ENCODE measurements at places on chromosomes 2 and 18.

DNA sequence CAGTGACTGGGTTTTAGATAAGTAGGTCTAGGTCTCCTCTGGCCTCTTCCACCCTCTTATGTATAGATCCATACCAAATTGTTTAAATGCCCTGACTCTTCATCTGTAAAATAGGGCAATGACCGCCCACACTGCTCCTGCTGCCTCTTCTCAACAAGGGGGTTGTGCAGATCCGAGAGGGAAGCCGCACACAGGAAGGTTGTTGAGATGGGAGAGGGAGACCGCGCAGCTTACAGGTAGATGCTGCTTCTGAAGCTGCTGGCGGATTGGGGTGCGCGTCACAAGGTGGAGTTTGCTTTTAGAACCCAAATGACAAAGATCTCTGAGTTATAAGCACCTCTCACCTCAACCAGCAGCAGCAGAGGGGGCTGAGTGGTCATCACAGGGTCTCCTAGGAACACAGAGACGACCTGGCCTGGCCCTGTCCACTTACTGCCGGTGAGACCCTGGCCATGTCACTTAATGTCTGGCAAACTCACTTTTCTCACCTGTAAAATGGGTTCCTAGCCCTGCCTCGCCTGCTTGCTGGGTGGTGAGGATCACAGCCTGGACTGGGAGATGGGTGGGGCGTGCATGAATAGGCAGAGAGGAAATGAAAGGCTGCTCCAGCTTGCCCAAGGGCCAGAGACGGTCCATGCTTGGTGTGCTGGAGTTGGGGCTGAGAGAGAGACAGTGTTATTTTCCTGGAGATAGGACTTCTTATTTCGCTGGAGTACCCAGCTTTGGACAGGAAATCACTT lies 251.3 kb downstream of the EIPR1 start:
- no peak for DNase-seq

DNA sequence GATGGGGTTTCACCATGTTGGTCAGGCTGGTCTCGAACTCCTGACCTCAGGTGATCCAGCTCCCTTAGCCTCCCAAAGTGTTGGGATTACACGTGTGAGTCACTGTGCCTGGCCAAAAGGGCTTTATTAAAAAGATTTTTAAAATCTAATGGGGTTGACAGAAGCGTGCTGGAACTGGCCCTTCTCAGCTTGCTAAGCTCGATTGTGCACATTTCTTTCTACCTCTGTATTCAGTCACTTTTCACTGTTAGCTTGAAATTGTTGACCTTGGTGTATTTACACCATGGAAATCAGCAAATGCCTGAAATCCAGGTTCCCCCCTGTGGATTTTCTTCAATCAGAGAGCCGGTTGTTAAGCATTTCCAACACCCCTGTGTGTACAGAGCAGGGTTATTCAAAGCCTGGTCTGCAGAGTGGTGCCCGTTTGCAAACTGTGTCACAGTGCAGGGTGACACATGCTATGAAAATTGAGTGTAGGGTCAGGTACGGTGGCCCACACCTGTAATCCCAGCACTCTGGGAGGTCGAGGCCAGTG lies 140.2 kb downstream of the TGIF1 start:
- no peak for DNase-seq

- no peak for DNase-seq
Observed at GRCh38 chr2:222771832-222772231, 89.0 kb upstream of the ACSL3 start.

GRCh38 chr2:237091779-237092436 lies 6.2 kb downstream of the COPS8 start:
- DNase-seq, result no peak

DNA sequence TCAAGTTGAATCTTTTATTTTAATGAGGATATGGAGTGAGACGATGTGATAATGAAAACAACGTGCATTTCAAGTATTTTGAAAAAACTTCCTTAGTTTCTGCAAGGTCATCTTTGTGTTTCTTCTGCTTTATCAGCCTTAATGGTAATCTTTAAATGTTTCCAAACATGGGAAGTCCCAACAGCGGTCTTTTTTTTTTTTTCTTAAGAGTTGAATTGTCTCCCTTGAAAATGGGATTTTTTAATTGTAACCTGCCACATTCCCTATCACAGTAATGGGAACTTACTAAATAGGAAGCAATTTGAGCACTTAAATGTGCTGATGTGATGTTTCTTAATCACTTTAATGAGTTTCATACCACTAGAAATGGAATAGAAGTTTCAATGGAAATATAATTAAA lies 45.8 kb downstream of the ATIC start:
- no peak for DNase-seq

DNA sequence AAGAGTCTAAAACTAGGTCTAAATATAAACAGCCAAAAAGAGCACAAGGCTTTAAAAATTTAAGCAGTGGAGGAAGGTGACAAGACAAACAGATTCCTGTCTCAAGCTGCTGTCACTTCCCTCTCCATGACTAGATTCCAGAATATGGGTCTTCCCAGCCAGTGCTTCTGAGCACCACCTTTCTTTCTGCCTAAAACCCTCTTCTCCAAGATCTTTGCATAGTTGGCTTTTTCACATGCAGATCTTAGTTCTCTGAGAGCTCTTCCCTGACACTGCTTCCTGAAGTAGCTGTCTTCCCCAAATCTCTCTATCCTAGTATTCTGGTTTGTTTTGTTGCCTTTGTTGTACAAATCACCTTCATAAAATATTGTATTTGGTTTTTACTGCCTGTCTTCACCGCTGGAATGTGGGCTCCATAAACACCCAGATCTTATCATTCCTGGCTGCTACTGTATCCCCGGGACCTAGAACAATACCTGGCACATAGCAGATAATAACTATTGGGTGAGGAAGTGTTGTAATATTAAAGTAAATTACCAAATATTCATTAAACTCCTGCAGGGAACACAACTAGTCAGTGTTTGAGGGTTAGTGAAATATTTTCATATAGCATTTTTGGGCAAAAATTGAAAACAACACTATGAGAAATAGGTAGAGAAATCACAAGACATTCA lies 150.2 kb downstream of the CCDC85A start:
- no peak for DNase-seq

- DNase-seq, result no peak
Observed at GRCh38 chr2:98445177-98445682, 572 bp downstream of the INPP4A start.

DNA sequence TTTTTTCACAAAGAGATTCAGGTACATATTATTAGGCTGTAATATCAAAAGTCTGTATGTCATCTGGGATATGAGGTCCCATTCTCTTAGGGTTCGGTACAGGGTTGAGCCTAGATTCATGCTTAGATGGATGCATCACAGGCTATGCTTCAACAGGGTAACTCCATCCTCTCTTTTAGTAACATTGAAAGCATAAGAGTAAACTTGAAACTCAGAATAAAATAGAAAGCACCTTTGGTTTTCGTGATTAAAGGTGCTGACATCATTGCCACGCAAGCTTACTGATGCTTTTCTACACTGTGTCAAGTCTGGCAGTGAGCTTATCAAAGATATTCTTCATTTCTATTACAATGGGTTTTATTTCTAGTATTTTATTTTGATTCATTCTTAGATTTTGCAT lies 419.1 kb upstream of the DSEL start:
- DNase-seq, result no peak

GRCh38 chr2:237383991-237384671 lies 29.8 kb downstream of the COL6A3 start:
- no peak for DNase-seq

DNA sequence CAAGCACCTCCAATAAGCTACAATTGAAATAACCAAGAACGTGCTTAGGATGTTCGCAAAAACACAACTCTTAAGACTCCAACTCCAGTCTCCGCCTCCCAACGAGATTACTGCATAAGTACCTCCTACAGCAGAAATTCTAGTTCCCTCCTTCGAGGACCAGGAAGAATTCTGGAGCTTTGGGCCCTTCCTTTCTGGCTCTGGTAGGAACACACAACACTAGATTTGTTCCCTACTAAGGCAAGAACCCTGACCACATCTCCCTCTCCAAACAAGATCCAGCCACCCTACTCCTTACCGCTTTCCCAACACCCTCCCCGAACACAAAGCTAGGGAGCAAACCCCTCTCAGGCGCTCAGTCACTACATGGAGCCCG lies 721 bp downstream of the ADAM17 start:
- peak; percentile 25 for DNase-seq

DNA sequence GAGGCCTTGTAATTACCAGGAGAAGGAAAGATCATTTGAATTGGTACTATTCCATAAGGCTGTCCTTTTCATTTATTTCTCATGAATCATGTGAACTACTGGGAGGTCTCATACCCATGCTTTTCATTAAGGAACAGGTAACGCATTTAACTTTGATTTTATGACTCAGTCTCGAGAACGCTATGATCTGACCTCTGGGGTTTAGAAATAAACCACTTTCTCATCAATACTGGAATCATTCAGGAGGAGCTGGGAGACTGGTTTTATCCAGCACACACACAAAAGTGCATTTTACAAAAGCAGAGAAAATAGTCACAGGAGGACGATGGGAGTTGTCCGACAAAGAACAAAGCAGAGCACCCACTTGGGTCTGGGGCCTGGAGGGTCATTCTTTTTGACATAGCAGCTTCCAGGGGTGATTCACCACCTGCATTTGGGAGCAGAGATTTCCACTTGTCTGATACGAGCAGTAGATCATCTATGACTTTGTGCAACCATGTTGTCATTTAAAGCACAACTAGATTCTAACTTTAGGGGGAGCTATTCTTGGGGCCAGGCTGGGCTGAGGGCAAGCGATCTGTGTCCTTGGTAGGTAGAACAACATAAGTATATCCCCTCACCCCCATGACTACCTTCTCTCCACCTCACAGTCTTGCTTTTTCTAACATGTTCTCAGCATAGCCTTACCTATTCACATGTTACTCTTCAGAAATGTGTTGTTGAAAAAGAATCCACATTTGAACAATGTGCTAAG lies 95.9 kb upstream of the SCG2 start:
- DNase-seq, result no peak

DNA sequence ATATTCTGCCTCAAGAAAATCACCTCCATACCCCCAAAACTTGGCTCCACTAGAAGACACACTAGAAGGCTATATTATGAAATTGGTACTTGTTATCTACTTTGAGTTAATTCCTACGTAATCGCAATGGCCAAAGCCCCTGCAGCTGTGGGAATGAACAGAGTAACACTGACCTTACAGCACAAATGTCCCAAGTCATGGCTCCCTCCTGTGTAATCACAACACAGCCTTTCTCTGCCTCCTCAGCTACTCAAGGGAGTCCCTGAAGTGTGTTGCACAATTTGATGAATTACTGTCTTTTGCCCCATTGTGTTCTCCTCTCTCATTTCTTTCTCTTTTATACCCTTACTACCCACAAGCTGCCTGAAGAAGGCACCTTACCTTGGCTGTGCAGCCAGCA lies 375.2 kb downstream of the ARHGAP15 start:
- DNase-seq, result no peak

DNA sequence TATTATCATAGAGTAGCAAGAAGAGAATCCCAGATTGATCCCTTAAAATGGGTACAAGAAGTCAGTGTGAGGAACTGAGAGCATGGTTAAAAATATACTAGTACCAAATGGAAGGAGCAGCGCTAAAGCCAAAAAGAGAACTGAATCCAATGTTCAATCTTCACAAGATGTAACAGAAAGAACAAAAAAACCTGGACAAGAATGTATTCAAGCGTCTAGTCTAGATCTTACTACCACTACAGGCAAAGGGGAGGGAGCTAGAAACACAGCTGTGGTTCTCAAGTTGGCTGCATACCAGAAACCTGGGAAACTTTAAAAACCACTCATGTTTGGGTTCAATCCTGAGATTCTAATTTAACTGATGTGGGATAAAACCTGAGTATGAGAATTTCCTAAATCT lies 57.5 kb downstream of the PIAS2 start:
- DNase-seq, result no peak

- DNase-seq, result no peak
Observed at GRCh38 chr2:143455317-143455716, 326.1 kb downstream of the ARHGAP15 start.

GRCh38 chr2:55330541-55331297 lies 61.7 kb upstream of the MTIF2 start:
- DNase-seq, result no peak

DNA sequence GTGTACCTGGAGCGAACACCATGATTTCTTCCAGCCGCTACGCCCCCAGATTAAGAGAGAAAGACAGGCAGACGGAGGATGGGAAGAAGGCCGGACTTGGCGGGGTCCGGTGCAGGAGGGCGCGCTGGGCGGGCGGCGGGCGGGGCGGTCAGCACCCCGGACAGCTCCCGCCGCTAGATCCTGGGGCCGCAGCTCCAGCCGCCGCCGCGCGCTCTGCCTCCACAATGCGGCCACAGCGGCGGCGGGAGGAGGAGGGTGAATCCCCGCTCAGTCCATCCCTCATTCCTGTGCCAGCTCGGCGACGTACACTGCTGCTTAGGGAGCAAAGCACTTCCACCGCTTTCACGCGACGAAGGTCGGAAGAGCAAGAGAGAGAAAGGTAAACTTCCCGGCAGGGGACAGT lies at the start of gene AKAIN1:
Gene AKAIN1, minus strand, starts transcription at position 226 of the 403 bp plus-strand sequence. Its CDS starts 204 bp downstream, at position 22.
- no peak for DNase-seq

- DNase-seq, result no peak
Observed at GRCh38 chr18:6444466-6445228, 29.9 kb upstream of the L3MBTL4 start.

GRCh38 chr2:24385366-24385765 lies 25.0 kb upstream of the ITSN2 start:
- no peak for DNase-seq

GRCh38 chr2:94985636-94986035 lies 39.9 kb upstream of the MAL start:
- no peak for DNase-seq

GRCh38 chr2:46748121-46748520 lies 167.5 kb downstream of the MCFD2 start:
- no peak for DNase-seq

GRCh38 chr2:13604951-13605661 lies 888.4 kb downstream of the TRIB2 start:
- DNase-seq, result no peak

DNA sequence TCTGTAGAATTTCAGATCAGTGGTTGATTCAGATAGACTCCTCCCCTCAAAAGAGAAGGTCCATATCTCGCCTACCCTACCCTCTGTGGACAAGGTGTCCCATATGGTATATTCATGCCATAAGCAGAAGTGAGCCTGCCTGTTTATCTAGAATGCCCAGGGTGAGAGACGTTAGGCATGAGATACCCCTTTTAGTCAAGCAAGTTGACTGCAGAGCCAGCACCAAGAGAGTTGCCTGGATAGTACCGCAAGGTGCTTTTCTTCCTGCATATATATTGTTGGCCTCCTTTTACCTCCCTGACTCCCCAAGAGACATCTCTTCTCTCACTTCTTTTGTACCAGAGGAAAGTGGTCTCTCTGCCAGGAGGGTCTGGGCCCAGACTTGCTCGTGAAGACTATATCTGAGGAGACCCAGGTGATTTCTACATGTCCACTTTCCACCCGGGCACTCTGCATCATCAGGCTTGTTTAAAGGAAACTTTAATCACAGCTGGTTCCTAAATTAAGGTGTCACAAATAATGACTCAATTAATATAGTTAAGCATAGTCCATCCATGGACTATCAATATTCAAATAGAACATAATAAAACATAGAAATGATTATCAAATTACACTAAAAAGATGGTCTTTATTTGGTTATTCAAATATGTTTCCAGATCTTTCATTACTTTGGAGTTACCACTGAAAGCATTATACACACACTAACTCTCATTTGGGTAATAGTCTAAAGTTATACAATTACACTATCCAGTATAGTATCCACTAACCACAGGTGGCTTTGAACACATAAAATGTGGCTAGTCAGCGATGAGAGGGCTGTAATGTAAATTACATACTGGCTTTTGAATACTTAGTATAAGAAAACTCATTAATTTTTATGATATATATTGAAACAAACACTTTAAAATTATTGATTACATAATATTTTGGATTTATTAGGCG lies 4.1 kb downstream of the ITGA4 start:
- DNase-seq, result no peak

GRCh38 chr2:67840460-67841068 lies 222.2 kb downstream of the C1D start:
- DNase-seq, result peak; percentile 19
